ENCODE measurements at places on chromosomes 11 and 22. TPM values are rescaled to one million over a fixed set of nuclear protein-coding genes. Genes with fewer than 3 reads are reported as not detected.

- no peak for DNase-seq
Measured at GRCh38 chr11:63277345-63277943, 34.0 kb upstream of the SLC22A25 start.

DNA sequence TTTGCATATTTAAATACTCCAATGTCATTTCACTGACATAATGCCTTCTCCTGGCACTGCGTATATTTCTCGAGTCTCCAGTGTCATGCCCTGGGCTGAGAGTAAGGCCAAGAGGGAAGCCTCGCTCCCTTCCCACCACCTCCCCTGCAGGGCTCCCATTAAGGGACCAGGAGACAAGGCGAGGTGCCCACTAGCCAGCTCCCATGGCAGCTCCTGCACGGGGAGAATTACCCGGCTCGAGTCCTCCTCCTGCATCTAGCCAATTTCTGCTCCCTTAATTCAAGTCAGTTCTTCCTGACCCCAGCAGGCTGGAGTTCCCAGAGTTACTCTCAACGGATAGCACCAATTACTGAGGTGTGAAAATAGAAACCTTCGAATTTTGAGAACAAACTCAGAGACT is 31.9 kb downstream of the OPCML start:
- DNase-seq = no peak

GRCh38 chr11:37264783-37265182 is 666.7 kb upstream of the RAG2 start:
- no peak for DNase-seq

DNA sequence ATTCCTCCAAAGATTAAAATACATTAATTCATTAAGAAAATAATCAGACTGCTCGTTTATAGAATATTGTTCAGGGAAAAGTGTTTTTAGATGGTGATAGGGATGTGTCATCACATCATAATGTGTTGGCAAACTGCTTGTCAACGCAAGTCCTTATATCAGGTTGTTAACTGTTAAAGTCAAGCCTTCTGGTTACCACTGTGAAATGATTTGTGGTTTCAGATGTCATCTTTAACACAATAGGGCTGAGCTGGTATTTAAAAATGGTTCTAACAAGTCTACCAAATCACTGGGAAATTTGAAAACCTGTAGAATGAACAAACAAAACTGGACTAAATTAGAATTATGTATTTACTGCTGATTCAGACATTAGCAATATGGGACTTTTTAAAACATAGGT is 2.4 kb upstream of the MMP13 start:
- no peak for DNase-seq

GRCh38 chr11:93591247-93591898 is 48.2 kb upstream of the SMCO4 start:
- no peak for DNase-seq

DNA sequence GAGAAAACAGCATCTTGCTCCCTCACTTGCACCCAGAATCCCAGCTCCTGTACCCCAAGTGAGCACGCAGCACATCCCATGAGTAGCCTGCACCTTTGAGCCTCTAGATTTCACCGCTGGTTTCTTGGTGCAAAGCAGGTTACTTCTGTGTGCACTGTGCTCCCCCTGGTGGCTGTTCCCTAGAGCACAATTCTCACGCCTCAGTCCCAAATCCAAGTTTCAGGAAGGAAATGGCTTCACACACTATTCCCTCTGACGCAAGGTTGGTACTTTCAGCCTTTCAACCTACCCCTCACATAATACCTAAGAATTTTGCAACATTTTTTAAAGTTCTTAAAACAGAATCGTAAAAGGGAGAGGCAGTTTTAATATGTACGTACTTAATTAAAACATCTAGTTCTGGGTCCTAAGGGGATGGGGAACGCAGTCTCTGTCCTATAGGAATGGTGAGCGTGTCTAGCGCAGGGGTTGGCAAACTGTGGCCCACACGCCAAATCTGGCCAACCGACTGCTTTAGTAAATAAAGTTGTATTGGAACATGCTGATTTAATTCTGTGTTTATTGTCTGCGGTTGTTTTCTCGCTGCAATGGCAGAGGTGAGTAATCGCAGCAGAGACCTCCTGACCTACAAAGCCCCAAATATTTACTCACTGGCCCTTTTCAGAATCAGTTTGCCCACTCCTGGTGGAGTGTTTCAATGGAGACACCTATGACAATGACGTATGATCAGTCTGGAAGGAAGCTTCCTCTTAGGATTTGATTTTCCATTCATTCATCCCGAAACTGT is 27.5 kb downstream of the DHCR7 start:
- no peak for DNase-seq

DNA sequence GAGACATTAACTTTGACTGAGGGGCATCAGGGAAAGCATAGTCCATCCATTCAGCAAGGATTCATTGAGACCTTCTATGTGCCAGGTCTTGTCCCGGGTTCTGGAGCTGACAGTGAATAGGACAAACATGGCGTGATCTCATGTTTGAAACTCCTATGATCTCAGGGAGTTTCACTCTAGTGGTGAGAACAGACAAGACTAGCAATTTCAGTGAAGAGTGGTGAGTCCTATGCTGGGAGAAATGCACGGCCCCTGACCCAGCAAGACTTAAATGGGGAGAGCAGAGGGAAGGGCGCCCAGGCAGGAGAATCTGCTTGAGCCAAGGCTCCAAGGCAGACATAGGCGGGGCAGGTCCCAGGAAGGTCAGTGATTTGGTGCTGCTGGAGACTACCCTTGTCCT is 155.7 kb downstream of the CEP164 start:
- no peak for DNase-seq

GRCh38 chr11:3644817-3645235 is at the start of gene ART1:
Gene ART1, plus strand, starts transcription at chr11:3645128. Its CDS starts 14,086 bp downstream, at chr11:3659214.
- DNase-seq = no peak

DNA sequence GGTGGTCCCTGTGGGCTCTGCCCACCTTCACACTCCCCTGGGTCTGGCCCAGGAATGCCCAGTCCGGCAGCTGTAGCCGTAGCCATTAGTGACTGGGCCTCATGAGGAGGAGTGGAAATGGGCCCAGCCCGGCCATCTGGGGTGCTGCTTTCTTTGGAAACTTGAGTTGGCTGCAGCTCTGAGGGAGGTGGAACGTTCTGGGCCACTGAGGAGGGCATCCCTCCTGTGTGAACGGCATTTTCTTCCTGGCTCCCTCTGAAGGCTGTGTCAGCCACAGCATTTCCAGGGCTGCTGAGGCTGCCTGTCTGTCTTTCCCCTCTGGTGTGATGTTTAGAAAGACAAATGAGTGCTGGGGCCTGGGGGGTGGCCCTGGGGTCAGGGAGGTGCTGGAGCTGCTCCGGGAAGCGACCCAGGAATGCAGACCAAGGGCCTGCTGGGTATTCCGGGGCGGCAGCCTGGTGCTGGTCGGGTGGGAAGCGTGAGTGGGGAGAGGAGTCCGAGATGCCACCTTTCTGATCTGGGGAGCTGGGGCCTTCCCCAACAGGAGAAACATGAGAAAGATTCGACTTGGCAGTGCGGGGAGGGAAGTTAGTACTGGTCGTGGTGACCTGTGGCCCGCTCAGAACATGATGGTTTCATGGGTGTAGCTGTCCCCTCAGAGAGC is 27.1 kb downstream of the PTDSS2 start:
- no peak for DNase-seq

DNA sequence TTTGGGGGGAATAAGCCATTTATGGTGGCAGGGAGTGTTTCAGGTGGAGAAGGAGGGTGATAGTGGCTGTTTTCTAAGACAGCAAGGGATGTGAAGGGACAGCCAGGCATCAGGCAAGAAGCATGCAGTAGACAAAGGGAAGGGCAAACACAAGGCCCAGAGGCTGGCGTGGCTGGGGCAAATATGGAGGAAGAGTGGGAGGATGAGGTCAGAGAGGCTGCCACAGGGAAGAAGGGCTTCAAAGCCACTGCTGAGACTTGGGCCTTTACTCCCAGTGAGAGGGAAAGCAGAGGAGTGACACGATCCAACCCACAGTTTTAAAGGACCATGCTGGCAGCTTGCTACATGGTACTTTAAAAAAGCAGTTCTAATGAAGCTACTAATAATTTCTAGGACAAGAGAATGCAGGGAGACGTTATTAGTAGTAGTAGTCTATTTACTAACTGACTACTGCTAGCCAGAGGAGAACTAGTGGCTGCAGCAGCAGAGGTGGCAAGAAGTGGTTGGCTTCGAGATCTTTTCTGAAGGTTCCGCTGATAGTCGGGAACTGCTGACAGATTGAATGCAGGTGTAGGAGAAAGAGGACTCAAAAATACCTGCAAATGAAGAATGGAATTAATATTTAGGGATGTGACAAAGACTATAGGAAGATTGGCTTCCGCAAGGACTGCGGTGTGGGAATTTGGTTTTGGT is 13.7 kb downstream of the KMT5B start:
- no peak for DNase-seq

DNA sequence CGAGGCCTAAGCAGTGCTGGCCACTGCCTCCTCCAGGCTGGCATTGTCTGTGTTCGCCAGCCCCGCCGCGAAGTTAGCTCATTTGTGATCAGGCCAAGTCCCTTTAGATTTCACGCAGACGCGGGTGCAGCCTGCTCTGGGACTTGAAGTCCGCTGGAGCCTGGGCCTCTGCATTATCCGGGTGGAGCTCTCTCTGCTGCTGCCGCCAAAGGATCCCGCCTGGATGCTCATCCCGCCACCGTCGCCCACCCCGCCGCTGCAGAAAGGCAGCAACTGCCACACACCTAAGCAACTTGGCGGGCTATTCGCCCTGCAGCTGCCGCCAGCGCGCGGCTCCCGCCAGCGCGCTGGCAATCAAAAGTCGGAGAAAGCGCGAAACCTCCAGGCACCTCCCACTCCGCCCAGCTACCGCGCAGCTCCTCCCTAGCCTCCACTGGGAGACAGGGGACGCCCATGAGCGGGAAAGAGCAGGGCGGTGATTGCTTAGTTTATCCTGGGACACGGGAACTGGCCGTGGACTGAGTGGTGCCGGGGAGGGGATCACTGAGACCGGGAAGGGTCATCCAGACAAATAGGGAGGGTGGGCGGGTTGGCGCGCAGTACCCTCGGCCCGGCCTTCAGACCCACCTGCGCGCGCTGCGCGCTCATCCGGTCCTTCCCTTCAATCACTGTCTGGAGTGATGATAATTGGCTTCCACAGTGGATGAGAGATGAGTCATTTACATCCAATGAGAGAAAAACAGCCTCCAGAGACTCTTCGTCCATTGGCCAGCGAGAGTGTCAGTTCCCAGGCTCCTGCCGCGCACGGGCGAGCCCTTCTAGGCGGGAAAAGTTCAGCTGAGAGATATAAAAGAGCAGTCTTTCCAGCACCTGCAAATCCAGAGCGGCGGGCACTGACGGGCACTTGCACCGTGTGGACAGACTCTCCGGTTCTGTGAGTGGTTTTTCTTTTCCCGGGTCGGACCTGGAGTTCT is at the start of gene FAM111B:
FAM111B (plus strand) TSS at position 875 of the 974 bp plus-strand sequence. CDS start 2,389 bp downstream, outside the sequence.
- peak; percentile 68 for DNase-seq

GRCh38 chr22:36397131-36398093 is 9.6 kb upstream of the MYH9 start:
- no peak for DNase-seq

GRCh38 chr11:114079511-114080065 is 20.1 kb downstream of the ZBTB16 start:
- peak; percentile 65 for DNase-seq

DNA sequence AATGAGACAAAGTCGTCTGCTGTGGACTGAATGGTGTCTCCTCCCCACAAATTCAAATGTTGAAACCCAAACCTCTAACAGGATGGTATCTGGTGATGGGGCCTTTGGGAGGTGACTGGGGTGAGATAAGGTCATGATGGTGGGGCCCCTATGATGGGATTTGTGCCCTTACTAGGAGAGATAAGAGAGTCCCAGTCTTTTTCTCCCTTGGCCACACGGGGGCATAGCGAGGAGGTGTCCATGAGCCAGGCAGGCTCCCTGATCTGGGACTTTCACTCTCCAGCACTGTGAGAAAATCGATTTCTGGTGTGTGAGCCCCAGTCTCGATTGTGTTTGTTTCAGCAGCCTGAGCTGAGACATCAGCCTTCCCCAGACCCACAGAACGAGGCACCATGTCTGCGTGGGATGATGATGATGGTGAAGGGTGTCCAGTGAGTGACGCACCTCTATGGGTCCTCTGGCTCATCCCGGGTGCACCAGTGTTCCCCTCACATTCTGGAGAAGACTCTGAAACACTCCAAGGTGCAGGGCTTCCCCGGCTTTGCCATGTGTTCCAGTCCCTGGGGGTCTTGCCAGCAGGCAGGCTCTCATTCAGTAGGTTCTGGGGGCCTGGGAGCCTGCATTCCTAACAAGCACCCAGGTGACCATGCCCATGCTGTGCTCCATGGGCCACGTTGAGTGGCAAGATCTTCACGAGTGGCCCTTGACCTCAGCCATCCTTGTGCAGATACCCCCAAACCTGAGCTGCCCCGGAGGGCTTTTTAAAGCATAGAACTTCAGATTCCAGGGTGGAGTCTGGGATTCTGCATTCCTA is 363.0 kb downstream of the CTTN start:
- no peak for DNase-seq

DNA sequence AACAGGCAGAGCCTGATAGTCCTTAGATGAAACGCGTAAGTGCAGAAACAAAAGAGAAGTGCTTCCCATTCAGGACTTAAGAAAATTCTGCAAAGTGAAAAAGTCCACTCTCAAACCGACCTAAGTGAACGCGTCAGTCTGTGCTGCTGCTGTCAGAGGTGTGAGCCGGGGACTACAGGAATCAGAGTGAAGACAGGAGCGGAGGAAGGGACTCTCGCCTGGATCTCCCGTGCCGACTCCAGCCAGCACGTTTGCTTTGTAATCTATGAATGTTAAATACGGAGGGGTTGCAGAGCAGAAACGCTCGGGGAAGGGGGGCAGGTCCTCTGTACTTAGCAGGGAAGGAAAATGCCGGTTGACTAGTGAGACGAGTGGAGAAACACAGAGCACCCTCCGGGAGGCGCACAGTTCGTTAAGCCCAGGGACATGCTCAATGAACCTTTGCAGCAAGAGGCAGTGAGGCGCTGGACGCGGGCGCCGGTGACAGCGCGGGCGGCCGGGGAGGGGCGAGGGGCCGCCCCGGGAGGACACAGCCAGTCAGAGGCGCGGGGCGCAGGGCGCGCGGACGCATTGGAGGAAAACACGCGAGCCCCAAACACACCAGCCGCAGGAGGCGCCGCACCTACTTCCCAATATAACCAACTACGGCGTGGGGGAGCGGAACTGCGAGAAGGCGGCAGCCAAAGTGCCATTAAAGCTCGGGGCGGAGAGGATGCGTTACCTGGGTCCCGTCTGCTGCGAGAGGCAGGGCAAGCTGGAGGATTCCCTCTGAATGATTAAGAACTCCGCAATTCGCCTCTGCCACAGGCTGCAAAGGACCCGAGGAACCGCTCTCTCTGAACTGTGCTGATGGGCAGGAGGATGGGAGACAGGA is at the start of gene CNTN5:
CNTN5 (plus strand) TSS at position 598 of the 874 bp plus-strand sequence.
- DNase-seq = no peak

GRCh38 chr22:19871845-19872778 is 17.4 kb upstream of the GNB1L start:
- DNase-seq = peak; percentile 26

The IFITM10 gene
- 0.15 TPM for polyA plus RNA-seq

The EMID1 gene
- polyA plus RNA-seq = 2.6 TPM

The IL17REL gene
- 0.05 TPM for polyA plus RNA-seq

The TANGO2 gene
- 17.2 TPM for polyA plus RNA-seq

The UBQLNL gene
- polyA plus RNA-seq = 0.73 TPM

The PRDM11 gene
- polyA plus RNA-seq = 8.7 TPM

The CBX7 gene
- polyA plus RNA-seq = 96.9 TPM

The BLID gene
- 0.32 TPM for polyA plus RNA-seq

The GCAT gene
- polyA plus RNA-seq = 10.6 TPM

Data from ovary (tissue), 10 donors.